ENCODE measurements at places on chromosomes 3 and 15.
A peak's percentile ranks its signal among the peaks of the same experiment; 100 is the strongest.

GRCh38 chr3:196625331-196625730, 14.2 kb upstream of the NRROS start:
- peak; percentile 5 for DNase-seq

- no peak for DNase-seq
These were observed 131.1 kb downstream of the NUP210 start for GRCh38 chr3:13288732-13289718.

GRCh38 chr15:66117841-66118240, 135.7 kb downstream of the MEGF11 start:
- DNase-seq = no peak

- no peak for DNase-seq
These were observed 7.2 kb downstream of the LIPC start for GRCh38 chr15:58438956-58439355.

DNA sequence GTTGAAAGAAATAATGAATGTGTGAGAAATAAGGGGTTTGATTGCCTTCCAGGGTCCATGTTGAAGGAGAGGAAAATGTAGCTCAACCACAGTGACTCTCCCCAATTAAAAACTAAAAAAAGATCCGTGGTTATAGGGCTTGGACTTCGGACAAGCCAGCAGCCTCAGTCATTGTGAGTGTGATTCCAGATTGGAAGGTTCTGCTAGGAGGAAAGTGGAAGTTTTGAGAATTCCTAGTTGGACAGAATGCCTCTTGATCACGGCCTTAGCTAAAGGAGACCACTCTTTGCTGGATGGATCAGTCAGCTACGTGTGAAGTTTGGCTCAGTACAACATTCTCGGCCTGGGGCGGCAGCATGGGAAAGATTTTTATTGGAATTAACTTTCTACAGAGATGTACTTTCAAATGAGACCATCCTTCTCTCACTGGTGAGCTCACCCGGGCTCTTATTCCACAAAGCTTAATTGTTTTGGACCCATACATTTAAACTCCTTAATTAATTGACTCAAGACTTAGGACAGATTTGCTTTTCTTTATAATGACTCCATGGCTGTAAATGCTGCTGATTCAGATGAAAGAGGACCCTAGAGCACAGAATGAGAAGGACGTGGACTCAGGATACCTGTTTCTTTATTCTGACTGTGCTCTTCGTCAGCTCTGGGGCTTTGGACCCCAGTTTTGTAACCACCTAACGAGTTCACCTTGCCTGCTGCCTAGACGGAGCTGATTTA, 27.5 kb downstream of the FLNB start:
- no peak for DNase-seq

DNA sequence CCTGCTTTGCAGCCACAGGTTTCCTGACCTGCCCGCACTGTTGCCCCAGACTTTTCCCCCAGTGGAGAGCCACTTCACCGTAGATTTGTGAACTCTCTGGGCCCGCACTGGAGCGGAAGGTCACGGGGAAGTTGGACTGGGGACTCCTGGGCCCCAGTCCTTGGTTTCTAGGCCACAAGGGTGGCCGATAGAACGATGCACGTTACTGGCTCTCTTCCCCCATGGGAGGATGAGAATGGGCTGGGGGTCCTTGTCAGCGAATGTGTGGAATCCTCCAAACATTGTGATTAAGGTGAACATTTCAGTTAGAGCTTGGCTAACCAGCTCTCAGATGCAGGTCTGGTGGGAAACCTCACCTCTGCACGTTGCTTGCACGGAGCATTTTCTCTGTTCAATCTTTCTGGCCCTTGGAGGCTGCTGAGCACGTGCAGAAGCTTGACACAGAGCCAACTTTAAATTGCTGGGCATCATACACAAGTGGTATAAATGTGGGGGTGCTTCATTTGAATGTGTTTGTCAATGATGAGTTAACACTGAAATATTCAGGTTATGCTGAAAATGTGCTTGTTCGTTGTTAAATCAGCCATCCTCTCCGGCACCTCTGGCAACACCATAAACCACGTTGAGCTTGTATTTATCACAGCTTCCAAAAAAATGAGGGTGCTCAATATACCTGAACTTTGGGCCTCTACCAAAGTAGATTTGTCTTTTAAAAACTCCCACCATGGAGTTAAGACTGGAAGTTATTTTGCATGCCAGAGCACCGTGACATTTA, 976 bp downstream of the DIS3L start:
- peak; percentile 18 for DNase-seq

- no peak for DNase-seq
These were observed 188.7 kb upstream of the EIF1B start for GRCh38 chr3:40120806-40121205.

DNA sequence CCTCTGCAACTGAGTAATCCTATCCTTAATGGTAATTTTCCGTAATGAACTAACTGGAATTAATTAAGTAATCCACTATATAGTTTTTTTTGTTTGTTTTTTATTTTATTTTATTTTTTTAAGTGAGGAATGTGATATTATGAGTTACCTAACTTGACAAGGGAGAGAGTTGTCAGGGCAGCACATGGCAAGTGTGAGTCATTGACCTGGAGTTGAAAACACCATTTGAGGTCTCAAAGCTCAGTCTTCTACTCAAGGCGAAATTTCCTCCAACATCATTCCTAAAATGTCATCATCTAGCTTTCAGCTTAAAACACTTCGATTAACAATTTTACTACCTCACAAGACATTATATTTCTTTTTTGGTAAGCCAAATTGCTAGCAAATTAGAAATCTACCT, 87.8 kb downstream of the NECTIN3 start:
- DNase-seq = no peak

DNA sequence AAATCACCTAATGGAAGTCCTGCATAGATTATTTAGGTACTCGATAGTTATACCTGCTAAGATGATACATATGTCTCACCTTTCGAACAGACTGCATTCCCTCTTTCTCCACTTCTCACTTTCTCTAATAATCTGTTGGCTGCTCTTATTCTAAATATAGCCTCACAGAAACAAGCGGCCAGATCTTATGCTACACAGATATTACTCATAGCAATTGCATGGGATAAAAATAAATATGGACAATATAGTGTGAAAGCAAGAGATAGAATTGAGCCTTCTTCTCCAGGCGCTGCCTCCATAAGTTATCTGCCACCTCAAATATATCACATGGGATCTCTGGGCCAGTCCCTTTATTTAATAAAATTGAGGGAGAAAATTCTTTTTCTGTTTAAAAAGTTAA, 29.5 kb upstream of the TGFBR2 start:
- no peak for DNase-seq
